ENCODE measurements at places on chromosomes 3 and 15.

DNA sequence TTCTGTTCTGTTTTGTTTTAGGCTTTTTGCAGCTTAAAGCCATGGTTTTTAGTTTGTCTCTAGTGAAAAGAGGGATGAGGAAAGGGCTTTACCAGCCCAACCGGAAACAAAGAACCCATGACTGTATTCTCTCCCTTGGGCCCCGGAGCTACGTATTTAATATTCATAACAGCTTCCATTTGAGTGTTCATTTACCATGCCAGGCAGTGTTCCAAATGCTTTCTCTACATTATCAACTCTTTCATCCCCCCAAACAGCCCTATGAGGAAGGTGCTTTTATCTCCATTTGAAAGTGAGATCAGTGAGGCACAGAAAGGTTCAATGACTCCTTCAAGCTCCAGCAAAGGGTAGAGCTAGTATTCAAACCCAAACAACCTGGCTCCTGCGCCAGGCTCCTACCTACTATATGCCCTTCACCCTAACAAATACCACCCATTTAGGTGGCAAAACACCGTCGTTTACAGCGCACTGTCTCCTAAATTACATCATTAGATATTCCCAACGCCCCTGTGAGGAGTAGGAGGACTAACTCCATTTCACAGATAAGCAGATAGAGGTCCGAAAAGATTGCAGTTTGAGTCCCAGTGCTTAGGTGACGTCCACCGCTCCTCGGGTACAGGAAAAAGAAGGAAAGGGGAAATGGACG lies 27.9 kb downstream of the GTPBP8 start:
- no peaks in the 10 kb centered on the region for H3K36me3 ChIP-seq
- H3K4me1 ChIP-seq: 0 out of 2 replicates have a peak, but pooled peaks cover 4% of the 10 kb centered on the region
- DNase-seq: no peak
- no peaks in the 10 kb centered on the region for H3K27me3 ChIP-seq
- H3K4me3 ChIP-seq: peak overlapping the region; percentile 94
- H3K27ac ChIP-seq: peak overlapping the region; percentile 93

DNA sequence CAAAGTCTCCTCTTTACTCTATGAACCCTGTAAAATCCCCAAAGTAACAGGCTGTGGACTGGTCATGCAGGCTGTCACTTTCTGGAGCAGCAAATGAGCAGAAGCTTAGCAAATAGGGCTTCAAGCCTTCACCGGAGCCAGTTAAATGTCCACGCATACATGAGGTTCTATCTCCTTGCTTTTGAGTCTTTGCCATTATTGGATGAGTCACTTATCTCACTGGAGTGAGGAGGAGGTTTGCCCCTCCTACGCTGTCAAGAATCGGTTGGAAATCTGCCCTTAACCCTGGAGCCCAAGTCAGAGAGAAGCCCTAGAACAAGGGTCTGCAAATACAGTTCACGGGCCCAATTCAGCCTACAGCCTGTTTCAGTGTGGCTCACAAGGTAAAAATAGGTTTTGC lies 126.1 kb upstream of the CTNNB1 start:
- H3K4me1 ChIP-seq: peaks cover 11% of the 10 kb centered on the region
- no peak overlapping the region for H3K4me3 ChIP-seq
- H3K36me3 ChIP-seq: no peaks in the 10 kb centered on the region
- H3K27me3 ChIP-seq: no peaks in the 10 kb centered on the region
- no peak overlapping the region for H3K27ac ChIP-seq
- DNase-seq: no peak

GRCh38 chr15:47461652-47462141 lies 255.6 kb upstream of the SEMA6D start:
- H3K4me3 ChIP-seq: no peak overlapping the region
- no peak overlapping the region for H3K27ac ChIP-seq
- no peak for DNase-seq
- no peaks in the 10 kb centered on the region for H3K36me3 ChIP-seq
- no peaks in the 10 kb centered on the region for H3K27me3 ChIP-seq

- DNase-seq: no peak
- no peaks in the 10 kb centered on the region for H3K27me3 ChIP-seq
- H3K4me1 ChIP-seq: no peaks in the 10 kb centered on the region
- H3K27ac ChIP-seq: no peak overlapping the region
Observed at GRCh38 chr15:85002517-85002916, 20.9 kb downstream of the PDE8A start.

- DNase-seq: no peak
- H3K27ac ChIP-seq: no peak overlapping the region
- H3K27me3 ChIP-seq: no peaks in the 10 kb centered on the region
- H3K36me3 ChIP-seq: no peaks in the 10 kb centered on the region
- H3K4me3 ChIP-seq: no peak overlapping the region
Observed at GRCh38 chr3:111681661-111682426, 86.7 kb upstream of the ZBED2 start.
